RPMI8226 (cell line): ENCODE measurements at places on chromosomes 1 and 21.
A peak's percentile ranks its signal among the peaks of the same experiment; 100 is the strongest.

- DNase-seq: no peak
Measured at GRCh38 chr21:29719521-29719920, 220.3 kb downstream of the GRIK1 start.

GRCh38 chr1:27545271-27545670, 55.3 kb upstream of the WASF2 start:
- DNase-seq: no peak

DNA sequence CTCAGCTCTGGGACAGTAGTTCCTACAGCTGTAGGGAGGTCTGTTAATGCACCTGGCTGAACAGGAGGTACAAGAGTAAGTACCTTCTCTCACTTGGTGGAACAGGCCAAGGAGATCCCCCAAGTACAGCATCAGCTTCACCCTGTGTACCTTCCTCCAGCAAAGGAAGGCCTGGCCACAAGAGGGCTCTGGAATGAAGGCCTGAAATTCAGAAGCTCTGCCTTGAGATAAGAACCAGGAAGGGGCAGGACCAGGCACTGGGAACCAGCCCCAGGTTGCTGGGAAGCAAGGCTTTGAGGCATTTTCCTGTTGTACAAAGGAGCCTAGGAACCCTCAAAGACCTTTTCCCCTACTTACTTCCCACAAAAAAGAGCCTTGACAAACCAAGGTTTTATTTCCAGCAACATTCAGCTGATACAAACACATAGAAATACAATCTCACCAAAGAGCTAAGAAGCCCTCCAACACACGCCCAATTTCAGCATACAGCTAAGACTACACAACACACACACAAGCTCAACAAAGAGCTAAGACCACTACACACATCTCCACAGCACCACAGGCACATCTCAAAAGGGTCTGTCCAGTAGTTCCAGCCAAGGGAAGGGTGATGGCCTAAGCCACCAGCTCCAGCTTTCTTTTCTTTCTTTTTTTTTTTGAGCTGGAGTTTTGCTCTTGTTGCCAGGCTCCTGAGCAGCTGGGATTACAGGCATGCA, 23.5 kb downstream of the F11R start:
- DNase-seq: peak; percentile 64

DNA sequence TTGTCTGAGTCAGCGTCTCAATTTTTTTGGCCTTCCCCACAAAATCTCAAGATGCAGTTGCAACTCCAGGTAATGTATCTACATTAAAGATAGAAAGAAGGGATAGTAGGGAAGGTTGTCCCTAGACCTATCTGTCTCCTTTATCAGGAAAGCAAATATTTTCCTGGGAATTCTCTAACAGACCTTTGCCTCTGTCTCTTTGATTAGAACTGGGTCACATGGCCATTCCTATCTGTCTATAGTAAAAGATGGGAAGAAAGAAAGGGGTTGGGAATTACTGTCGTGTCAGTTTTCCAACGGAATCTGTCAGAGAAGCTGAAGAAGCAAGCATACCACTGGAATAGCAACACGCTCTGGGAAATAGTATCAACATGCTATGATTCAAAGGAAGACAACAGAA, 48.7 kb downstream of the ZNF326 start:
- DNase-seq: no peak
